Activated T-helper 17 cell treated with anti-CD3 and anti-CD28 coated beads, Interleukin-2, amount 50 U/mL, for 72 hours (primary cell): ENCODE measurements at places on chromosomes 3 and 15.

GRCh38 chr3:47022641-47023071 lies 43.2 kb downstream of the NBEAL2 start:
- no peak for ATAC-seq

- ATAC-seq = no peak
Measured at GRCh38 chr3:16181361-16181760, 6.9 kb downstream of the GALNT15 start.

DNA sequence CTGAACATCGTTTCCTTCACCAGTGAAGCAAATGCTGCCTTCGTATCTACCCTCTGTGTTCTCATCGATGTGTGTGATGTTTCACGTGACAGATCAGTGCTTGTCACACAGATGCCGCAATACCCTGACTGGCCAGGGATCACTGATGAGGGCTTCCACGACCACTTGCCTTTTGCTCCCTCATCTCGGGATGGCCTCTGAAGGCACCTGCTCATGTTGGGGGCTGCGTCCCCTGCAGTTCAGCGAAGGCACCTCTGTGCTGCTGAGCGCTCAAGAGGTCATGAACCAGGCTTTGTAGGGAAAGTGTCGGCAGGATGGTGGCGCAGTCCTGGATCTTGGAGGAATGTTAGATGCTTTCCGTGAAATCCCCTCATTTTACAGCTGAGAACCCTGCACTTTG lies 79.2 kb upstream of the KLF13 start:
- ATAC-seq = no peak

DNA sequence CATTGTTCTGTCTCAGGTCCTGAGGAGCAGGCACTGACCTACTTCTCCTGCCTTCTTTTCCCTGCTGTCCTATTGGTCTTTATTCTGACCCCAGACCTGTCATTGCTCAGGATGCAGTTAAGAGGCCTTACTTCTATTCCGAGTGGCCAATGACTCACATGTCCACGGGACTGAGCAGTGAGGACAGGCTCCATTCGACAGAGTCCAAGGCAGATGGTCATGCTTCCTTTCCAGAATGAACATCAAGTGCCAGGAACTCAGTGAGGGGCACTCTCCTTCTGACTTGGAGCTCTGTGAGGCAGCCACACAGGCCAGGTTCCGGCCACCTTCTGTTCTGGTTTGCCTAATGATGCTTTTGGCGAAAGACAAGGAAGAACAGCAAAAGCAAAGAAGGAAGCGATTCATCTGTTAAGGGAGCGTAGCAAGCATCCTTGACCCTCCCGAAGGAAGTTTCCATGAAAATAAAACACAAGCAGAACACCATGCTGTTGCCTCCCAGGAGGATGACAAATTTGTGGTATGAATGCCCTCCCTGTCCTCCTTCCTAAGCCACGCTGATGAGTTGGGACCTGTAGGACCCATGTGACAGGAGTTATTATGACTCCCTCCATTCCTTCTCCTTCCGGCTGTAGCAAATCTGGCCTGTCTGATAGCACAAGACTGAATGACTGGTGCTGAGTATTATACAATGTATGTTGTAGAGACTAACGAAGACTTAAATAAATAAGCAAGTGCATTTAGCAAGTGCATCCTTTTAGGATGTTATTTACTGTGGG lies 14.4 kb upstream of the TPRG1 start:
- ATAC-seq = no peak

DNA sequence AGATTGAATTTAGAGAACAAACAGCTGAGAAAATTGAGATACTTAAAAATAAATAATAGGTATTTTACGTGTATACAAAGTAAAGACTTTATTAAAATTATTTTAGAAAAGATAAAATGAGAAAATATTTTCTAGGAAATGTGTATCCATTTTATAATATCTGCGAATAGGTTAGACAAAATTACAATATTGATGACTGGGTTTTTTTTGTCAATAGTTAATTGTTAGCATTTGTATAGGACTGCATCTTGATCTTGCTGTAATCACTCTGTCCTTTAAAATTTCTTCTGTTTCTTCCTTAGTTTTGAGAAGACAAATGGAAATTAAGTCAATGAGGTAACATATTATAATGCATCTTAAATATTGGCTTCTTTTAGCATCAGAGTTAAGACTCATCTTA lies 50.3 kb downstream of the MEF2A start:
- ATAC-seq = no peak

- peak; percentile 87 for ATAC-seq
Measured at GRCh38 chr3:182644790-182645433, 148.4 kb upstream of the ATP11B start.

GRCh38 chr3:32873531-32874130 lies 55.8 kb downstream of the TRIM71 start:
- ATAC-seq = no peak

- ATAC-seq = no peak
Measured at GRCh38 chr3:48082580-48083184, 66.5 kb upstream of the MAP4 start.

GRCh38 chr3:173008978-173009377 lies 132.1 kb downstream of the SPATA16 start:
- ATAC-seq = no peak

GRCh38 chr15:82681371-82681770 lies 28.3 kb downstream of the AP3B2 start:
- no peak for ATAC-seq

GRCh38 chr3:155393316-155393715 lies 99.8 kb upstream of the STRIT1 start:
- ATAC-seq = no peak

- no peak for ATAC-seq
Measured at GRCh38 chr3:48445277-48445882, 1.2 kb upstream of the ATRIP start.

DNA sequence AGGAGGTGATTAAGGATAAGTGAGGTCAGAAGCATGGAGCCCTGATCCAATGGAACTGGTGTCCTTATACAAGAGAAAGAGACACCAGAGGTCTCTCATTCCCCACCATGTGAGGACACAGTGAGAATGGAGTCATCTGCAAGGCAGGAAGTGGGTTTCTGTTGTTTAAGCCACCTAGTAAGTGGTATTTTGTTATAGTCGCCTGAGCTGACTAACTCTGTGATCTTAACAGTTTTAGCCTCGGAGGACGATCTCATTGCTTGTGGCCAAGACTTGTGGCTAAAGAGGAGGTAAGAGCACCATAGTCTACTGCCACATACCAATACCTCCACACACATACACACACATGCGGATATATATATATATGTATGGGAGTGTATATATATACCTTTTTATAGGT lies 73.8 kb downstream of the MCTP2 start:
- ATAC-seq = peak; percentile 79

- no peak for ATAC-seq
Measured at GRCh38 chr3:113079218-113079961, 88.6 kb downstream of the GTPBP8 start.

GRCh38 chr15:90465140-90465929 lies 64.4 kb upstream of the CRTC3 start:
- ATAC-seq = peak; percentile 71

GRCh38 chr3:18501679-18502343 lies 76.7 kb upstream of the SATB1 start:
- ATAC-seq = peak; percentile 63

GRCh38 chr3:127618891-127619290 lies 10.1 kb upstream of the PODXL2 start:
- ATAC-seq = no peak

- no peak for ATAC-seq
Measured at GRCh38 chr3:123322866-123323265, 121.1 kb downstream of the SEC22A start.

DNA sequence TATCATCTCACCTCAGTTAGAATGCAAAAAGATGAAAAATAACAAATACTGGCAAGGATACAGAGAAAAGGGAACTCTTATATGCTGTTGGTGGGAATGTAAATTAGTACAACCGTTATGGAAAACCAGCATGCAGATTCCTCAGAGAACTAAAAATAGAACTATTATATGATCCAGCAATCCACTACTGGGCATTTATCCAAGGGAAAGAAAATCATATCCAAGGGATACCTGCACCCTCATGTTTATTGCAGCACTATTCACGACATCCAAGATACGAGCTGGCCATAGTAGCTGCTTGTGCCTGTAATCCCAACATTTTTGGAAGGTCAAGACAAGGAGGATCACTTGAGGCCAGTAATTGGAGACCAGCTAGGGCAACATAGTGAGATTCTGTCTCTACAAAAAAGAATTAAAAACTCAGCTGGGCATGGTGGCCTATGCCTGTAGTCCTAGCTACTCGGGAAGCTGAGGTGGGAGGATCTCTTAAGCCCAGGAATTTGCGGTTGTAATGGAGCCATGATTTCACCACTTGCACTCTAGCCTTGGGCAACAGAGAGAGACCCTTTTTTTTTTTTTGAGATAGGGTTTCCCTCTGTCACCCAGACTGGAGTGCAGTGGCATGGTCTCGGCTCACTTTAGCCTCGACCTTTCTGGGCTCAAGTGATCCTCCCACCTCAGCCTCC lies 26.6 kb downstream of the USP50 start:
- no peak for ATAC-seq

DNA sequence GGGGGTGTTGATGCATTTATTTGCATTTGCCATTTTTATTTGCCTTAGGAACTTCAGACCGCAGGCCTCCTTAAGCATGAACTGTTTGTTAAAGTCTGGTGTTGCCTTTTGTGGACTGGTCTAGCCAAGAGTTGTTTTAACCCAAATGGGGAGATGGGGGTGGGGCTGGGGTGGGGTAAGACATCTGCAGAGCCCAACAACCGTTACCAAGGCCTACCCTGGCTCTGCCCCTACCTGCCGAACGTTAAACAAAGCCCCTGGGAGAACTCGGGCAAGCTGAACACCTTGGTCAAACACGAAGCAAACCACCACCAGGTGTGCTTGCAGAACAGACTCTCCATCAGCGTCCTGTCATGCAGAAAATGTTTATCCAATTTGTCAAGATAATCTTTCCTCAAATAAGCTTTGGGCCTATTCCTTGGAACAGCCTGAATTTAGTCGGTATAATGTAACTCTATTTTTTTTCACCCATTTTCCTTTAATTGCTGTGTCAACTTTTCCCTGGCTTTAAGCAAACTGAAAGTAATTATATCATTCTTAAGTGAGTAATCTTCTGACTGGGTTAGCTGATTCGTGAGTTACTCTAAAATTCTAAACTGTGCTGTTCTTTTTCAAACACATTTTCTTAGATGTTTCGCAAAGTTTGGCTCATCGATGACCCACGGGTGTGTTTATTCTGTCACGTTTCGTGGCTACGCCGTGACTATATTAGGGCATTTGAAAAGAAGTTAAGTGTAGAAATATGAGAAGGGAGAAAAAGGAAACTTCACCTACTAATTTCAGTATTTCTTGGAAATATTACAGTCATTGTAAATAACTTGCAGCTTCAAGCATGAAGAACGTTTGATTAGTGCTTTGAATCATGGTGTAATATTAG lies 127.6 kb downstream of the SOX2 start:
- no peak for ATAC-seq

DNA sequence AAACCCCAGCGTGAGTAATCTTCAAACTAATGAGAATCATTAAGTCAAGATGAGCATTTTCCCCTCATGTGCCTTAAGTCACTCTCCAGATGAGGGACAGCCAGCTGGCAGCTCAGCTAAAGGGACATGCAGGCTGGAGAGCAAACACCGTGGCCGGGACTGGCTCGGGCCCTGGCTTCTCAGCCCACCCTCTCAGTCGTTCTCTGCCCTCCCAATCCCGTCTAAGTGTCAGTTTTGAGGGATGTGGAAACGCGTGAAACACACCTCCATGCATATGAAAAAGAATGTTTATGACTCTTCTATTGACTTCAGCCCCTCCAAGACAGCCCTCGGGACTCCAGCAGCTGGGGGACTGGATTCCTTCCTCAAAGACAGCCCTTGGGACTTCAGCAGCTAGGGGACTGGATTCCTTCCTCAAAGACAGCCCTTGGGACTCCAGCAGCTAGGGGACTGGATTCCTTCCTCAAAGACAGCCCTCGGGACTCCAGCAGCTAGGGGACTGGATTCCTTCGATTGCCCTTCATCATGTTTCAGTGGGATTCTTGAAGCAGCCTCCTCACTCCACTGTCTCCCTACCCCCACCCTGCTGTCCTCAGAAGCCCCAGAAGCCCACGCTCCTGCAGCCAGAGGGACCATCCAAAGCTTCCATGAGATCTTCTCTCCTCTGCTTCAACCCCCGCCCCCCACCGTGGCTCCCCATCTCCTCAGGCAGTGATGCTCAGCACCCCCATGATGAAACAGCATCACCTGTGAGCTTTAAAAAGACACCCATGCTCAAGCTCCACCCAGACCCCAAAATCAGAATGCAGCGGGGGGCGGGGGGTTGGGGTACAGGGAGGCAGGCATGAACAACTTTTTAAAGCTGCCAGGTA lies 228.9 kb downstream of the XXYLT1 start:
- no peak for ATAC-seq

GRCh38 chr3:105729667-105730066 lies 139.1 kb downstream of the CBLB start:
- no peak for ATAC-seq

- no peak for ATAC-seq
Measured at GRCh38 chr3:120113128-120114116, 19.2 kb upstream of the GSK3B start.

DNA sequence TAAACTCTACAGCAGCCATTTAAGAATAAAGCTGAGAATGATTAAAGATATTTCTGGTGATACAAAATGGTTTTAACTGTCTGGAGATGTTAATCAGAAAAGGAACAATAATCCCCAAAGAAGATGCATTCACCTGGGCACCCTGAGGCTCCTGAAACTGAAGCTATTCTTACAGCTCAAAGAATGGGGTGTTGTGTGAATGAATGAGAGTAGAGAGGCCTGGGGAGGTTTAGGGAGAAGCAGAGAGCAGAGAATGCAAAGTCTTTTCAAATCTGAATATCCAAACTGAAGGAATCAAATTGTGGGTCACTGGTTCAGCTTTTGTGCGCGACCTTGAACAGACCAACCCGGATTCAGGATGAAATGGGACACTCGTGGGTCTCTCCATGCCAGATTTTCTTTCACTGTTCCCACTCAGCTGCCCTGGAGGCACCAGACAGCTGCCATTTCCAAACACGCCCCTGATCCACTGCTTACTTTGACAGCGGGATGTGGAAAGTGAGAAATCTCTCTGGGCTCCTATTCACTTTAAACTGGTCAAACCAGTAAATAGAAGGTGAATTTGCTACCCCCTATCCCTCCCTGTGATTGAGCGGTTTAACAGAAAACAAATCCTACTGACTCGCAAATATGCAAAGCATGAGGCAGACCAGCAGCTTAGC lies 485.5 kb upstream of the THBS1 start:
- ATAC-seq = no peak

- ATAC-seq = no peak
Measured at GRCh38 chr3:140164922-140165590, 230.1 kb downstream of the CLSTN2 start.

GRCh38 chr3:196122021-196122687 lies 40.3 kb upstream of the TFRC start:
- ATAC-seq = no peak

DNA sequence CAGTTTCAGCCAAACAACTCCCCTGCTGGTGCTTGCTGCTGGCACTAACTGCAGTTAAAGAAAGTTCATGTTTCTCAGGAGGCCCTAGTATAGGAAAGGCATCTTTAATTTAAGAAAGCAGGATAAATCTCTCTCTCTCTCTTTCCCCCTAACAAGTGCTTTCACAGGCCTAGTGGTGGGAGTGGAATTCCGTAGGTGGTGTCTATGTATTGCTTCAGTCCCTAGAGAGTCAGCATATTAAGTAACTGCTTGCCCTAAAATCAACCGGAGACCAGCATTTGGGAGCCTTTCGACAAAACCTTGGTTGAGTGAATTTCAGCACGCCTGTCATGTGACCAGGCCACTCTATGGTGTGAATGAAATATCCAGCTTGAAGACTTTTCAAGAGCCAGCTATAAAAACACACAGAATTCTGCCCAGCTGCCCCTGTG lies 169.2 kb upstream of the TGFBR2 start:
- no peak for ATAC-seq

GRCh38 chr3:126057501-126057819 lies 26.5 kb downstream of the SLC41A3 start:
- no peak for ATAC-seq
